Naive thymus-derived CD8-positive, alpha-beta T cell (primary cell): ENCODE measurements at places on chromosomes 2 and 18.

- DNase-seq, result no peak
These were observed 137.8 kb upstream of the GYPC start for GRCh38 chr2:126518196-126518595.

DNA sequence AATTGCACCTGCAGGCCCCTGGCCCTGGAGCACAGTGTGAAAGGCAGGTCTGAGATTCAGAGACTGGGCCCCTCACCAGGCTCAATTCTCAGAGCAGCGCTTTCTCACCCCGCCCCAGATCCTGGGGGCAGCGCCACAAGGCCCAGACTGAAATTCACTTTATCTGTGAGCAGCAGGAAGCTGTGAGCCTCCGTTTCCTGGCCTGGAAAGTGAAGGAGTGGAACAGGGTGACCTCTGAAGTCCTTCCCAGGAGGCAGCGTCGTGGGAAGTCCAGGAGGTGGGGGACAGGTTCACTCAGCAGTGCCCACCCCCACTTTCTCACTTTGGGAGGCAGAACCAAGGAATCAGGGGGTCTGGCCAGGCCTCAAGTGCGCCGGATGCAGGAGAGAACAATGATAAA is 235.4 kb downstream of the NDUFA10 start:
- DNase-seq, result no peak

GRCh38 chr2:96204836-96205624 is 3.6 kb downstream of the STARD7 start:
- DNase-seq, result no peak

GRCh38 chr2:72913486-72914205 is 3.7 kb upstream of the EMX1 start:
- DNase-seq, result no peak

GRCh38 chr2:47095349-47096020 is 59.6 kb downstream of the STPG4 start:
- DNase-seq, result no peak

DNA sequence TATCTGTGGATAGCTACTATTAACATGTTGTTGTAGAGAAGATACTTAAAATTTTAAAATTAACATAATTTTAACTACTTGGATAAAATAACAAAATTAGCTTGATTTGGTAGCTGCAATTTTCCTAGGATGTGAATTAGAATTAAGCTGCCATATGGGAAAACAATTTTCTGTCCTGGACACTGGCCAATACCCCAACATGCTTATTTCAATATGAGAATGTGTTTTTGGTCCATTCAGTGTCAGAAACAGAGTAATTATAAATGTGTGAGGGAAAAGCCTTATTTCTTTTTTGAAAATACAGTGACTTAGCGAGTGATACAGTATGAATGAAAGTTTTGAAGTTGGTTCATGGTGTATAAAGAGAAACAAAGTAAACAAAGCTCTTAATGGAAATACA is 948.3 kb upstream of the GYPC start:
- no peak for DNase-seq

DNA sequence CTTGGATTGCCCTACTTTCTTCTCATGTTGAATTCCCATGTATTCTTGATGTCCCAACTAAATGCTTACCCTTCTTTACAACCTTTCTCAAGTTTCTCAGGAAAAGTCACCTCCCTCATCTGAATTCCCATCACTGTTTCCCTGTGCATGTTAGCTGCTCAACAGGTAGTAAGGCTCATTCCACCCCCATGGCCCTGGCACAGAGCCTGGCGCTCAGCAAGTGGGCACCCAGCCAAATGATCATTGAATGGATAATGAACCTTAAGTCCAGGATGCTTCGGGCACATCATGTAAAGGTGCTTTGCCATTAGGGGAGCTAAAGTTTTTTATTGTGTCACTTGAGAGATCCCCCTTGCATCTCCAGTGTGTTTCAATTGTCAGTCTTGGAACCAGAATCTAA is 124.0 kb downstream of the PKP4 start:
- no peak for DNase-seq

GRCh38 chr18:21300908-21301200 is 58.8 kb downstream of the GREB1L start:
- DNase-seq, result no peak

- DNase-seq, result peak; percentile 26
These were observed 542 bp downstream of the PGAP1 start for GRCh38 chr2:196925768-196926561.

GRCh38 chr2:163592954-163593622 is 142.7 kb downstream of the FIGN start:
- DNase-seq, result no peak

GRCh38 chr2:105796131-105796638 is 51.5 kb downstream of the NCK2 start:
- peak; percentile 50 for DNase-seq

DNA sequence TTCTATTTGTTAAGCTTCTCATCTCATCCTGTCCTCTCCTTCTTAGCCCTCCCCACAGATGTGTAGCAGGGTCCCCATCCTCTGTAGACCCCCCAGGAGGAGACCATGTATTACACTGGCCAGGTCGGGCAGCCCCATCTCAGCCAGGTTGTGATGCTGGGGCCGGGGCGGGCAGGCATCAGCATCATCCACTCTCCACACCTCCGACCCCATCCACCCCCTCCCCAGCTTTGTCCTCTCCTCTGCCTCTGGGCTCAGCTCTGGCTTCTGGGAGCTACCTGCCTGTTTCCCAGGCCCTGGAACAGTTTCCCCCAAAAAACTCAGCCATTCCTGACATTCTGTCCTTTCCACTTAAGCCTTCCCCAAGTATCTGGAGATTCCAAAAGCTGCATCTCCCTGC is 49.2 kb downstream of the GBX2 start:
- DNase-seq, result no peak

DNA sequence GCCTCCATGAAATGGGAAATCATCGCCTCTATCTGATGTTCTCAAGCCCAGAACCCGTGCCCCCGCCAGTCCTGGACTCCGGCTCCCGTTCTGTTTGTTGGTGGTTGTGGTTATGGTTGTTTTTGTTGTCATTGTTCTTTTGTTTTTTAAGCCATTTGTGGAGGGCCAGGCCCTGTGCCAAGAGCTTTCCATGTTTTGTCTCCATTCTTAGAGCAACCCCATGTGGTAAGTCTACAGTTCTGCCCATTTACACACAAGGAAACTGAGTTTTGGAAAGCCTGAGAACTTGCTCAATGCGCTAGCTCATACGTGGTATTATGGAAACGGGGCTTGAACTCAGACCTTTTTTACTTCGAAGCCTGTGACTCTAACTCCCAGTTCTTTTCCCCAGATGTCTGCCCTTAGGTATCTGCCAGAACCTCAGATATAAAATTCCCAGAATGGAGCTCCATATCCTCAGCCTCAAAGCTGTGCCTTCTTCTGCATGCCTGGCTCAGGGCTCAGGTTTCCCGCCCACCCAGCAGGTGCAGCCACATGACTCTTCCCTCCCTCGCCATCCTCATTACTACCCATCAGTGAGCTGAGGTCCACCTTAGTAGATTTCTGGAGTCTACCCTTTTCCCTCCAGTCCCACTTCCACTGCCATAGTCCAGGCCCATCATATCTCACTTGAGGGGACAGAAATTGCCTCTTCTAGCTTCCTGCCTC is 194.1 kb downstream of the KLHL29 start:
- no peak for DNase-seq

- no peak for DNase-seq
These were observed 21.9 kb downstream of the NEMP2 start for GRCh38 chr2:190512539-190513095.

DNA sequence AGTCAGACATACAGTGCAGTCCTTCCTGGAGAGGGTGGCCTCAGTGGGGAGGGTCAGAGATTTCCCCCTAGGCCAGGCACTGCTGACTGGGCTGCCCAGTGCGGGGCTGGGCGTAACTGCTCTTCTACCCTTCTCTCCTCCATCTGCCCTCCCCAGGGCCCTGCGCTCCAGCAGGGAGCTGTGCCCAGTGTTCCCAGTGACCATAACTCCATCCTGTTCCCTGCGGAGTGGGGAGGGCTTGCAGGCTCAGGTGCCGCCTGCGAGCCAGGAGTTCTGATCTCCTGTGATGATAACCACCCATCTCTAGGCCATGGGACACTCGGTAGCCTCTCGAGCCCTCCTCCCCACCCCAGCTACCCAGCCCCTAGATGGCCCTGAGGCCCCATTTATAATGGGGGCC is 107.6 kb downstream of the SMAD7 start:
- DNase-seq, result no peak

- no peak for DNase-seq
These were observed 119.6 kb downstream of the ZFP36L2 start for GRCh38 chr2:43106559-43107527.

- peak; percentile 57 for DNase-seq
These were observed 12.2 kb downstream of the ARPC2 start for GRCh38 chr2:218229239-218229638.

DNA sequence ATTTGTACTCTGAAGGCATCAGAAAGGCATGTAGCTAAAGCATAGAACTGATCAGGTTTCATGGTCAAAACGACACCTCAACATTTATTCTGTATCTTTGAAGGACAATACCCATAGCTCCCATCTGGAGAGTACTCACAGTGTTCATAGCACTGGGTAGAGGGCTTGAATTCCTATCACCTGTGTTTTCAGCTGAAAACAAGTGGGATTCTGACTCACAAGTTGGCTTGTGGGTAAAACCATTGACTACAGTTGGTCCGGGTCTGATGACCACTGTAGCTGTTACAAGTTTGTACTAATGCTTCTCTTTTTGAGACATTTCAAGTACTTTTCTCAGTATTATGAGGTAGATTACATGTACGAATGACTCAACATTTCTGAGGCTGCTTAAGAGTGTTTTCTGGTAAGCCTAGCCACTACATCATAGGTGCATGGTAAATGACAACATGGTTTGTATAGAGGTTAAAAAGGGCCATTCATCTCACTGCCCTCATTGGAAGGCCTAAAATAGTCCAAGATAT is 68.6 kb upstream of the PELI1 start:
- DNase-seq, result no peak

DNA sequence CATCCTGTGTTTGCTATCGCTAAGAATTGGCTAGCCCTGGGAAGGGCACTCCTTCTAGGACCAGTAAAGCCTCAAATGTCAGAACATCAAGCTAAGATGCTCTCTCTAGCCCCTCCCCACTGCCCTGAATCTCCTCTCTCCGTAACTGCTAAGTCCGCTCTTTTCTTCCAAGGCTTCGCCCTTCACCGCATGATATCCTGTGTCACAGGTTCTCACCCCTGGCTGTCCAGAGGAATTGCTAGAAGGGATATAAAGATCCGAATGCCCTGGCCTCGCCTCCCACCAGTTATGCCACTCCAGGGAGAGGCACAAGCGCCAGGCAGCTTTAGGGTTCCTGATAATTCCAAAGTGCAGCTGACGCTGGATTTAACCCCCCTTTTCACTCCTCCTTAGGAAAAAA is 17.1 kb upstream of the GPR45 start:
- no peak for DNase-seq

GRCh38 chr2:205270689-205271088 is 411.6 kb upstream of the NRP2 start:
- no peak for DNase-seq

- DNase-seq, result no peak
These were observed 24.9 kb upstream of the PDCL3 start for GRCh38 chr2:100537918-100538317.

- DNase-seq, result no peak
These were observed 51.4 kb downstream of the SLC38A11 start for GRCh38 chr2:164903951-164904350.

GRCh38 chr2:49403637-49404036 is 249.3 kb upstream of the FSHR start:
- DNase-seq, result no peak

DNA sequence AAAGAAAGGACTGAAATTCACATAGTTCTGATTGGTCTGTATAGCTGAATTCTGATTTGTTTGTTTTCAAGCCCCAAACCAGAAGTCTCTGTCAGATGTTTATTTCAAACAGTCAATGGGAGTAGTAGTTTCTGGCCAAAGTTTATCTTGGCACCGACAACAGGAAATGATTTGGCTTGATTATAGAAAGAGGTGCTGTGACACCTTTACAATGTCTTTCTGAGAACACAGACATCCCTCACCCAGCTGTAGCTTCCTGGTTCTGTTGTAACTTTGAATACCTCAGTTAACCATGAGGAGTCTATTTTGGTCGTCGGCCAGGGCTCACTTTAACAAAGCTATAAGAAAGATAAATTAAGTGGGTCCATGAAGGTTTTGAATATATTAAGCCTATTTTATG is 545.0 kb upstream of the ZNF804A start:
- no peak for DNase-seq

DNA sequence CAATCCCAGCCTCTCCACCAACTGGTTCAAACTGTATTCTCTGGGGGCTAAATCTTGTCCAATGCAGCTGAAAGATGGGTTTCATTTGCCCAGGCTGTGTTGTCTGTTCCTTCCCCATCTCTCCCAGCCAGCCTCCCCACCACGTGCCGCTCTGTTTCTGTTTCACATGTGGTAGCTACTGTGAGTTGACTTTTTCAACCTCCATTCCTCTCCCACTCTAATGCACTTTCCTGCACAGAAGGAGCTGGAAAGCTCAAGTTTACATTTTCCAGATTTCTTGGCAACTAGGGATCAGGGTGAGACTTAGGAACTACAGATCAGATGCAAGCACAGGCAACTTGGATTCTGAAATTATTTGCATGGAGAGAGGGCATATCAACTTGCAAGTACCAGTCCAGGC is 19.0 kb upstream of the NPAS2 start:
- no peak for DNase-seq

DNA sequence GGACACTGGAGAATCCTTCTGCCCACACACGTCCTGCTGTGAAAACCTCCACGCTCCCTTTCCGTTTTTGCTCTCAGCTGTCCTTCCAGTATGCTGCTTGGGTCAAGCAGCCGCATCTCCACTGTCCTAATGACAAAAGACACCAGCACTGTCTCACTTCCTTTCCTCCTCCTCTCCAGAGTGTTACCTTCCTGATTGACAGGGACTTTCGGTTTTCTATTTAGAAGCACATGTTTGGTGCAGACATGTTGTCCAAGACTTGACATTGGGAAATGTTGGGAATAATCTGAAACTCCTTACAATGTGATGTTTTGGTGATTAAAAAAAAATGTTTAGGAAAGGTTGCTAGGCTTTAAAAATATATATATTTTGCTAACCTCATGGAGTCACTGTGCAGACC is 226.6 kb downstream of the FAM210A start:
- no peak for DNase-seq

DNA sequence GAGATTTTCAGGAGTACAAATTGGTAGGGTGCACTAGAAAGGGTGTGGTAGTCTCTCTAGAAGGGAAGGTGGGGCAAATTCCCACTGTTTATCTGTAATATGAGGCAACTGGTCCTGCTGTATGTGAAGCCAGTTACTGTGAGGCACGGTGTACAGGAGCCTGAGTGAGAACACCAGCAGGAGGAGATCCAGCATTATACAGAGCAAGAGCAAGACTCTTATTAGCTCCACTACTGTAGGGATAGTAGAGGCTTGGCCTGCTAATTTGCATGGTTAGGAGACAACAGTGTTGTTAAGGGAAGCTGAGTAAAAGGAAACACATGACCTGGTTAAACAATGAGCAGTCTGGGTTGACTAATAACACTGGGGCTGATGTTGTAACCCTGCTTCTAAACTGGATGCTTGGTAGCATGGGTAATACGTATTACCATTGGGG is 76.3 kb upstream of the WDSUB1 start:
- no peak for DNase-seq
